NCI-H1417 treated with DMSO at 0.1 percent for 48 hours (cell line): ENCODE measurements at places on chromosomes 11 and 22.

DNA sequence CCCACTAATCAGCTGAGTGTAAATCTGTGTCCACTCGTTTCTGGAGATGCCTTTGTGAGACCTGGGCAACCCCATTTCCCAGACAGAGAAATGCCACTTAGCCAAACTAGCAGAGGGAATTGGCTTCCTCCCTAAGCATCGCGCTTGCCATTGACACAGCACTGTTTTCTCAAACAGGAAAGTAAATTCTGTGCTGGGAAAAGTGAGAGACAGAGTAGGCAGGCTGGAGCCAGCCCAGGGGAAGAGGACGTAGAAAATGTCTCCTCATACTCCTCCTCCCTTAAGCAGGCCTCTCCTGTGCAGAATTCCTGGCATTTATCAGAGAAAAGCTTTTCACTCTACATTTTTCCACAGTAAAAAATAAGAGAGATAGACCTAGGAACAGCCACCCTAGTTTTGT is 99.1 kb upstream of the AMOTL1 start:
- DNase-seq, result no peak

DNA sequence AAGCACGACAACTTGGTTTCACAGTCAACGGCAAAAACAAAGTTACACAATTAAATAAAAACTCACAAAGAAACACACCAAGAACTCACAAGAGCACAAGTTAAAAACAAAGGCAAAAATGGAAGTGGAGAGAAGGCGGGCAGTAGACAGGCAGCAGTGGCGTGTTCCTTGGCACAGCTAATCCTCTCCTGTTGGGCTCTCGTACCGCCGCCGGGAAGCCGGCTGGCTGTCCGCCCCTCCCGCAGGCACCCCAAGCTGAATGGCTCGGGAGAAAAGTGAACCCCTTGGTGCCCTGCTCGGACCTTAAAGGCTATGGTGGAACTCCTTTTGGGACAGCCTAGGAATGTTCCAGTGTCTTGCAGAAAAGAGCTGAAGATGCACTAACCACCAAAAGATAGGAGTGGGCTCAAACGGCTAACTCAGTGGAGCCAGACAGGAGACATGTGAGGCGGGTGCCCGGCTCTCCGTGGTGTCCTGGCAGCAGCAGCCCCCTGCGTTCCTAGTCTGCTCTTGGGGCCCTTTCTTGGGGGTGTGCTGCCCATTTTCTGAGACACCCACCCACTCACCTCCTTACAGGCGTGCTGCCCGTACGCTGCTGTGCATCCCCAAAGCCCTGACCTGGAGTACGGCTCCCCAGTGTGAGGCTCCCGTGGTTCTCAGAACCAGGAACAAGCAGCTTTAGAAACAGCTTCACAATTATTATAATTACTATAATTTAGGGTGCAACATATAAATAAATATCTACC is 86.1 kb upstream of the BID start:
- DNase-seq, result no peak

- no peak for DNase-seq
Observed at GRCh38 chr11:15927864-15928217, 428.5 kb downstream of the SOX6 start.

DNA sequence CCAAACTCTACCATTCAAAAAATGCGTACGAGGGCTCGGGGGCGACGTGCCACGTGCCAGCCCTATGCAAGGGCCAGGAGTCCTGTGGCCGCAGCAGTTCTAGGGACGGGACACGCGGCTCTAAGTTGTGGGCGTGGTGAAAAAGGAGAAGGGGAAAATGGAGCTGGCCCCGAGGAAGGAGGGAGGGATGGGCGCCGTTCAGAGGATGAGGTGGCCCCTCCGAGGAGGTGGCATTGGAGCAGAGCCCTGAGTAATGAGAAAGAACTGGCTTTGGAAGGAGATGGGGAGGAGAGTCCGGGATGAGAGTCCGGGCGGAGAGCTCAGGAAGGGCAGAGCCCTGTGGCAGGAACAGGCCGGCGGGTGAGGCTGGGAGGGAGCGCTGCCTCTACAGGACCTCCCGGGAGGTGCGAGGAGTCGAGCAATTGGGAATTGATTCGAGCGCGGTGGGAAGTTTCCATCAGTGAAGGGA is 21.0 kb downstream of the OTUB1 start:
- no peak for DNase-seq

DNA sequence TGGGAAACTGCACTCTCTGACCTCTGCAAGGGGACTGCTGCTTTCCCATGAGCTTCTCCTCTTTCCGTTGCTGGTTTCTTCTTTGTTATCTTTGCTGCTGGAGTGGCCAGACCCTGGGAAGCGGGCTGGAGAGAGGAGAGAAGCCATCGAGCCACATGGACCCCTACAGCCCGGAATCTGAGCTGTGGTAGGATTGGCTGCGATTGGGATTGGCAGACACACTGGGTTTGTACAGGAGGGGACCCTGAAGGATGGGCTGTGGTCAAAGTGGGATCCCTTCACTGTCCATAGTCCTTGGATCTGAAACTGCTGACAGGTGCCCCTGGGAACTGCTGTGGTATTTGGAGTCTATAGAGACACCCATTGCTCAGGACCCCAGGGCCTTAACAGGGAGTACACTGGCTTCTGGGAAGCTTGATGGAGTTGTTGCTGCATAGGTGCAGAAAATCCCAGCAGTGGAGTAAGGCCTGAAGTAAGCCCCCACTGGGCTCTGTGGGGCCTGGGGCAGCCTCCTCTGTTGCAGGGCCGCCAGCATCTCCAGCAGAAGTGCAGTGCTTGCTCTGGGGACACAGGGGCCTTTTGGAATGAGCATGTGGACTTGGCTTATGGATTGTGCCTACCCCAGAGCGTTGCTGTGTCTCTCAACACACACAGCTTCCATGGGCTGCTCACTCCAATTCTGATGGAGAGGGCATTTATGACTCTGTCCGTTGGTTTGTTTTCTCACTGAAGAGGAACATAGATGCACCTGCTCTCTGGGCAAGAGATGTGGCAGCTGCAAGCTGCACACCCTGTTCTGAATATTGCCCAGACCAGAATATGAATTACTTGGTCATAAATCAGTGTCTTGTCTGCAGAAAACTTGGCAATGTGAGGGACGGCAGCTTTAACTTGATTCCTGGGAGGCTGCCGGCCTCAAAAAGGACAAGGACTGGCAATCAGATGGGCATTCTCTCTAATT is 32.0 kb downstream of the BCR start:
- peak; percentile 58 for DNase-seq

- no peak for DNase-seq
Observed at GRCh38 chr11:114399490-114400215, 658 bp downstream of the C11orf71 start.

- no peak for DNase-seq
Observed at GRCh38 chr11:41301023-41301422, 158.4 kb downstream of the LRRC4C start.

DNA sequence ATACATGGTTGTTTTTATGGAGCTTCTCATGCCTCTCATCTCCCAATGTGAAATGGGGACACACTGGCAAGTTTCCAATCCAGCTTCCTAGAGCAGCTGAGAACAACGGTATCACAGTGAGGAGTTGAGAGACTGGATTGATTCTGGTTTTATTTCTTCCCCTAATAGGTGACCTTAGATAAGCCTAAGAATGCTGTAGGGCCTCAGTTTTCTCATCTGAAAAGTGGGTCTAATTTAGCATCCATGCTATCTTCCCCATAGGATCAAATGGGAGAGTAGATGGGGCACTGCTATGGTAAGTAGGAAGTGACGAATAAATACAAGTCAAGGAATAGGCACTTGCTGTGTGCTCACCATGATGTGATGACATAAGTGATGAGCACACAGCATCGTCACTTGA is 61.1 kb upstream of the PHOX2A start:
- DNase-seq, result no peak
